Psoas muscle (tissue), 8 donors: ENCODE measurements at places on chromosomes 5 and 9. TPM values are rescaled to one million over a fixed set of nuclear protein-coding genes. Genes with fewer than 3 reads are reported as not detected.
A peak's percentile ranks its signal among the peaks of the same experiment; 100 is the strongest.

GRCh38 chr9:70642341-70642740 lies 227.9 kb upstream of the KLF9 start:
- DNase-seq, result no peak
- no peaks in the 10 kb centered on the region for H3K27me3 ChIP-seq
- H3K36me3 ChIP-seq, result no peaks in the 10 kb centered on the region

GRCh38 chr9:93267681-93268505 lies 84.0 kb downstream of the WNK2 start:
- H3K27ac ChIP-seq, result no peak overlapping the region
- no peaks in the 10 kb centered on the region for H3K27me3 ChIP-seq
- H3K4me3 ChIP-seq, result no peak overlapping the region
- peaks cover 24% of the 10 kb centered on the region for H3K36me3 ChIP-seq

GRCh38 chr5:144356489-144356888 lies 185.8 kb downstream of the KCTD16 start:
- H3K27ac ChIP-seq, result no peak overlapping the region
- H3K4me3 ChIP-seq, result no peak overlapping the region
- DNase-seq, result no peak
- no peaks in the 10 kb centered on the region for H3K27me3 ChIP-seq
- H3K4me1 ChIP-seq, result no peaks in the 10 kb centered on the region

GRCh38 chr9:127660886-127661741 lies 45.7 kb upstream of the CFAP157 start:
- H3K27ac ChIP-seq, result no peak overlapping the region
- no peaks in the 10 kb centered on the region for H3K4me1 ChIP-seq
- H3K36me3 ChIP-seq, result no peaks in the 10 kb centered on the region
- DNase-seq, result no peak
- H3K27me3 ChIP-seq, result no peaks in the 10 kb centered on the region
- no peak overlapping the region for H3K4me3 ChIP-seq

DNA sequence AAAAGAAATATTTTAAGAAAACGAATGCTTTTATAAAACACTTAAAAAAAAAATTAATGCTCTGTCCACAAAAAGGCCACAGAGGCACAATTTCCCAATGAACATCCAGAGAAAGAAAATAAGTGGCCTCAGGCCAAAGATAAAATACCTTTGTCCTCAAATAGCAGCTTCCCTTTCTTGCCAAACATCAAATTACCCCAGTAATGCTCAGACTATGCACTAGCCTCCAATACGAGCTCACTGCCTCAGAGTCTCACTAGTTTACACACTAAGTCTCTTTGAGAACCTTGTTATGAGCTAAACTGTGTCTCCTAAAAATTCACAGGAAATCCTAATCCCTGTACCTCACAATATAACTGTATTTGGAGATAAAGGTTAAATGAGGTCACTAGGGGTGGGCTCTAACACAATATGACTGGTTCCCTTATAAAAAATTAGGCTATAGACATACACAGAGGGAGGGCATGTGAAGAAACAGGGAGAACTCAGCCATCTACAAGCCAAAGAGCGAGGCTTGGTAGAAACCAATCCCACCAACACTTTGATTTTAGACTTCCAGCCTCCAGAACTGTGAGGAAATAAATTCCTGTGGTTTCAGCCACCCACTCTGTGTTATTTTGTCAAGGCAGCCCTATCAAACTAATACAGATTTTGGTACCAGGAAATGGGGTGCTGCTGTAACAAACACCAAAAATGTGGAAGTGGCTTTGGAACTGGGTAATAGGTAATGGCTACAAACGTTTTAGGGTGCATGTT lies 4.4 kb downstream of the MPDZ start:
- DNase-seq, result no peak
- H3K27me3 ChIP-seq, result no peaks in the 10 kb centered on the region
- no peak overlapping the region for H3K4me3 ChIP-seq
- peak overlapping the region; percentile 37 for H3K27ac ChIP-seq
- no peaks in the 10 kb centered on the region for H3K36me3 ChIP-seq
- H3K4me1 ChIP-seq, result peaks cover 34% of the 10 kb centered on the region

GRCh38 chr5:39235648-39236047 lies 16.3 kb upstream of the FYB1 start:
- H3K27me3 ChIP-seq, result no peaks in the 10 kb centered on the region
- H3K4me1 ChIP-seq, result no peaks in the 10 kb centered on the region
- no peak for DNase-seq
- no peaks in the 10 kb centered on the region for H3K36me3 ChIP-seq
- H3K4me3 ChIP-seq, result no peak overlapping the region

DNA sequence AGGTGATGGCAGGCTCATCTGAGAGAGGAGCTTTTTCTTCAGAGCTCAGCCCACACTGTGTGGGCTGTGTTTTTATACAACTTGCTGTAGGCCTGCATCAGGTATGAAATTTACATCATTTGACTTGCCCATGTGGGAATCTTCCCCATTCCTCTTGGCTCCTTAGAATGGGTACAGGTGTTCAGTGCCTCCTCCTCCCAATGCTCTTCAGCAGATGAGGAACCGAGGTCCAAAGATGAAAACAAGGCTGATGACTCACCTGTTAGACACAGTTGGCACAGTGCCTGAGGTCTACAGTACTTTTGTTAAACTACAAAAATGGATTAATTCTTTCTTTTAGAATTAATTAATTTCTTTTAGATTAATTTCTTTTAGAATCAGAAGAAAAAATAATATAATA lies 20.8 kb downstream of the PAPPA start:
- no peak overlapping the region for H3K4me3 ChIP-seq
- no peaks in the 10 kb centered on the region for H3K36me3 ChIP-seq
- H3K4me1 ChIP-seq, result no peaks in the 10 kb centered on the region
- H3K27me3 ChIP-seq, result peaks cover 4% of the 10 kb centered on the region

DNA sequence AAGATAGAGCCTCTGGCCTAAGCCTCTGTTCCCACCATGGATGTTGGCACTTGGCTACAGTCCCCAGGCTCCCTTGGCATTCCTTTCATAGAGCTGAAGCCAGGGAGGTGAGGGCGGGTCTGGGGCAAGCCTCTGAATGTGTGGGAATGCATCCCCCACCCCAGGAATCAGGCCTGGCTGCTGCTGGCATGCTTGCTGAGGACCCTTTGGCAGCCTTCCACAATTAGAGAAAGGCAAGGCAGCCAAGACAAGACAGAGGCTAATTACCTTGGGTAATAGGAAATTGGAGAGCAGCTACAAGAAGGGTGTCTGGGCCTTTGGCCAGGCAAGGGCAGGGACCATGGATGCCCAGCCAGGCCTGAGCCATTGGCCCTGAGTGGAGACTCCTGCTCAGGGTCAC lies 204.4 kb upstream of the TRIM32 start:
- H3K4me1 ChIP-seq, result no peaks in the 10 kb centered on the region
- no peak overlapping the region for H3K4me3 ChIP-seq
- H3K27me3 ChIP-seq, result no peaks in the 10 kb centered on the region
- H3K27ac ChIP-seq, result no peak overlapping the region
- no peaks in the 10 kb centered on the region for H3K36me3 ChIP-seq

DNA sequence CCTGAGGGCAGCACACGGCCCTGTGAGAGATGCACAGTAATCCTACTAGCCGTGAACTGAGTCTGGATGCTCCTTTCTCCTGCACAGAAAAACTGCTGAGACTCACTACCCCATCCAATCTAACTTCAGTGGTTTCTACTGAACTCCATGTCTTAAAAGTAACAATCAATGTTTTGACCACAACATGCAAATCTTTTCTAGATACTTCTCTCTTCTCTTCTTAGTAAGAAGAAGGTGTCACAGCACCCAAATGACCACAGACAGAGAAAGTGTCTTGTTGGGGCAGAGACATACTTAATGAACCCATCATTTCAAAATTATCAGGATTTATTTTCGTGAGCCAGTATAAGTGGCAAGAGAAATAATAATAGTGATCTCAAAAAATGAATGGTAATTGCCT lies 285.8 kb upstream of the MEF2C start:
- no peak overlapping the region for H3K27ac ChIP-seq
- H3K27me3 ChIP-seq, result no peaks in the 10 kb centered on the region
- H3K4me3 ChIP-seq, result no peak overlapping the region
- DNase-seq, result no peak
- no peaks in the 10 kb centered on the region for H3K36me3 ChIP-seq
- no peaks in the 10 kb centered on the region for H3K4me1 ChIP-seq

- no peaks in the 10 kb centered on the region for H3K4me1 ChIP-seq
- DNase-seq, result peak; percentile 73
- H3K27me3 ChIP-seq, result no peaks in the 10 kb centered on the region
- H3K4me3 ChIP-seq, result no peak overlapping the region
- no peak overlapping the region for H3K27ac ChIP-seq
Observed at GRCh38 chr9:36873247-36873875, 160.7 kb downstream of the PAX5 start.

GRCh38 chr5:41186143-41186542 lies 27.2 kb downstream of the C6 start:
- no peaks in the 10 kb centered on the region for H3K4me1 ChIP-seq
- H3K27me3 ChIP-seq, result no peaks in the 10 kb centered on the region
- H3K4me3 ChIP-seq, result no peak overlapping the region
- H3K36me3 ChIP-seq, result no peaks in the 10 kb centered on the region
- no peak overlapping the region for H3K27ac ChIP-seq

- no peaks in the 10 kb centered on the region for H3K36me3 ChIP-seq
- DNase-seq, result no peak
- peaks cover 64% of the 10 kb centered on the region for H3K4me1 ChIP-seq
- no peak overlapping the region for H3K27ac ChIP-seq
- no peak overlapping the region for H3K4me3 ChIP-seq
Observed at GRCh38 chr9:93582115-93582514, 5.7 kb downstream of the PHF2 start.

- H3K4me3 ChIP-seq, result no peak overlapping the region
- H3K36me3 ChIP-seq, result no peaks in the 10 kb centered on the region
- DNase-seq, result no peak
- no peak overlapping the region for H3K27ac ChIP-seq
Observed at GRCh38 chr5:10801931-10802666, 41.1 kb upstream of the DAP start.

DNA sequence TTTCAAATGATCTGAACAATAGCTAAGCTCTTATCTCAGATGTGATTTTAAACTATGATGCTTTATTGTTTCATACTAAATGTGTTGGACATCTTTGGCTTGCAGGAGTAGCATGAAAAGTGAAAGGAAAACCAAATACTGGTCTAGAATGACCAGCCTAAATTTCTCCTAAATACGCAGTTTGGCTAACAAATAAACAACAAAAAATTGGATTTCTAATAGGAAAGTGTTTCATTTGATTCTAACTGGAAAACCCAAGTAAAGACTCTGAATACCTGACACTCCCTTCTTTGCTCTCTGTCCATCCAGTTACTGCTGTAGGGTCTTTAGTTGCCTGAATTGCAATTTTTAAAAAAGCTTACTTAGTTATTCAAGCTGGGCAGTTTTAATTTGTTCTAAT lies 111.7 kb upstream of the ACOT12 start:
- peaks cover 8% of the 10 kb centered on the region for H3K4me1 ChIP-seq
- no peak overlapping the region for H3K27ac ChIP-seq
- no peaks in the 10 kb centered on the region for H3K36me3 ChIP-seq

Gene ECPAS
- 456 TPM for total RNA-seq

Gene AJM1
- total RNA-seq, result 2.6 TPM
